Non-pigmented ciliary epithelial cell (primary cell): ENCODE measurements at places on chromosomes 1 and 21.

GRCh38 chr1:95021119-95021518 is 51.6 kb downstream of the ALG14 start:
- no peak for DNase-seq

GRCh38 chr1:42806171-42806570 is 10.8 kb upstream of the ERMAP start:
- no peak for DNase-seq

DNA sequence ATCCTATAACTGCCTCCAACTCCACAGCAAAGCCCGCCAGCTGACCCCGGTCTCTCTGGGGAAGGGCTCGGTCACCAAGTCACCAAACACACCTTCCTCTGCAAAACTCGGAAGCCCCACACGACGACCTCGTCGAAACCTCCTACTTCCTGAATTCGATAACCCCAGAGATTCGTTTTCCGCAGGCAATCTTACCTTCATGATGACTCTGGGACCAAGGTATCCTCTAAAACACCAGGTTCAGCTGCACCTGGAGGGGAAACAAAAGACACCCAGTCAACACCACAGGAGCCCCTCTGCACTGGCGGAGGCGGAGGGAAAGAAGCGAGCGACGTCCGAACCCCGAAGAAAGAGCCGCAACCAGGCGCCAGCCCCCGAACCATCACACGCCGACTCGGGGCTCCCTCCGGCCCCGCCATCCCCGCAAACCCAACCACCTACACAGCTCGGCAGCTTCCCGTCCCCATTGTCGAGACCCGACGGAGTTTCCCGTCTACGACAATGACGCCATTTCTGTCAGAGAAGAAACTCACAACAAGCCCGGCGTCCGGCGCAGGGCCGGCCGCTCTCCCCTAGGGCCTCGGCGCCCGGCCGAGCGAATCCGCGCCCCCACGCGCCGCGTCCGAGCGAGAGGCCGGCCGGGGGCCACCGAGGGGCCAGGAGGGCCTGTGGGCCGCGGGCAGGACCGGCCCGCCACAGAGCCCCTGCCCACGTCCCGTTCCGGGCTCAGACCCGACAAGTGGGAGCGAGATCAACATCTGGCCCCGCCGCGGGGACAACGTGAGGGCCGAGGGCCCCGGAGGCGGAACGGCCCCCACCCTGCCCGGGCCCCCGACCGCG is 1.0 kb downstream of the ARID4B start:
- DNase-seq: no peak

- DNase-seq: no peak
These were observed 81.4 kb downstream of the CHRM3 start for GRCh38 chr1:239467730-239468129.

- DNase-seq: no peak
These were observed at the start of gene GPR157 for GRCh38 chr1:9128520-9129265. GPR157 (minus strand) TSS chr1:9129102; CDS start chr1:9129027, 75 bp downstream.

- DNase-seq: no peak
These were observed at the start of gene TMEM52 for GRCh38 chr1:1918901-1919303. TMEM52 (minus strand) TSS chr1:1919279; CDS start chr1:1919265, 14 bp downstream.

DNA sequence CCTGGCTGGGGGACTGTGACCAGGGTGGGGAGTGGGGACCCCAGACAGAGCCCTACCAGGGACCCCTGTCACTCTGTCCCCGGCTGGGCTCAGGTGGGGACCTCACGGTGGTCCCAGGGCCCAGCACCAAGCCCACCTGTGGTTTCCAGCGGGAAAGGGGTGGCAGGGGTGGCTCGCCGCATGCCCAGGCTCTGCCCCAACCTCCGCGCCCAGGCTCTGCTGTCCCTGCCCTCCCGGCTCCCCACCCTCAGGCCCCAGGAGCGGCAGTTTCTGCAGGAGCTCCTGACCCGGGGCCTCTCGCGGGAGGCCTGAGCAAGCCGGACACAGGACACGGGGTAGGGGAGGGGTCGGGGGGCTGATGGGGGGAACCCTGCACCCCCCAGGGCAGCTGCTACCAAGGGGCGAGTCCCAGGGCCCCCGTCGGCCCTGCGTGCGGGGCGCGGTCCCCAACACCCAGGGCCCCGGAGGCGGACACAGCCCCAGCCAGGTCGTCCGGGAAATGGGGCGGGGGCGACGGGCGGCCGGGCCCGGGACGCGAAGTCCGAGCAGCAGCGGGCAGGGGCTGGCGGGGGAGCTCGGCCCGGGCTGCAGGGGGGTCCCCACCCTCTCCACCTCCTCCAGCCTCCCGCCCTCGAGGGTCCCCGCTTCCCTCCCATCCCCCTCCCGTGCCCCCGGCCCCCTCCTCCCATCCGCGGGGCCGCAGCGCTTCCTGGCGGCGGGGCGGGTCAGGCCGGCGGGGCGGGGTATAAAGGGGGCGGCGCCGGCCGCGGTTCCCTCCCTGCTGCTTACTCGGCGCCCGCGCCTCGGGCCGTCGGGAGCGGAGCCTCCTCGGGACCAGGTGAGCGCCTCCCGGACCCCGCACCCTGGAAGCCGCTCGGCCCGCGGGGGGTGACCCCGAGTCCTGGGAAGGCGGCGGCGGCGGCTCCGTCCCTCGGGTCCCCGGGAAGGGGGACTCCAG is at the start of gene COL6A2:
Gene COL6A2 (plus strand): TSS at position 777 of the 958 bp plus-strand sequence.
- no peak for DNase-seq

DNA sequence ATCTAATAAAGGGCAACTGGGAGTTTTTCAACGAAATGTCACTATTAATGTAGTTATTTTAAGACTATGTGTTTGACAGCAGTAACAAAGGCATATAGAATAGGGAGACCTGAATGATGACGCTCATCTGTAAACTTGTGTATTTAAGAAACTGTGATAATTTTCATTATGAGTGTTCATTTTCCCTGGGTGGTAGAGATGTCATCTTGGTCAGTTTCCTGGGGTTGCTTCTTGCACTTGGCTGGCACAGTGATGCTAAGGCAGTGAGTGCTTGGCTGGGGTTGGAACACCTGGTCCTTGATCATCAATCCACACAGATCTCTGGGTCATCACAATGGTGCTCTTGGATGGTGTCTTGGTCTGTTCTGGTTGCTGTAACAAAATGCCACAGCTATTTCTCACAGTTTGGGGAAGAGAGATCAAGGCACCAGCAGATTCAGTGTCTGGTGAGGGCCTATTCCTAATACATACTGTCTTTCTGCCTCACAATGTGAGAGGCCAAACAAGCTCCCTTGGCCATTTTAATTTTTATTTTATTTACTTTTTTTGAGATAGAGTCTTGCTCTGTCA is 7.9 kb upstream of the SMYD2 start:
- DNase-seq: no peak

DNA sequence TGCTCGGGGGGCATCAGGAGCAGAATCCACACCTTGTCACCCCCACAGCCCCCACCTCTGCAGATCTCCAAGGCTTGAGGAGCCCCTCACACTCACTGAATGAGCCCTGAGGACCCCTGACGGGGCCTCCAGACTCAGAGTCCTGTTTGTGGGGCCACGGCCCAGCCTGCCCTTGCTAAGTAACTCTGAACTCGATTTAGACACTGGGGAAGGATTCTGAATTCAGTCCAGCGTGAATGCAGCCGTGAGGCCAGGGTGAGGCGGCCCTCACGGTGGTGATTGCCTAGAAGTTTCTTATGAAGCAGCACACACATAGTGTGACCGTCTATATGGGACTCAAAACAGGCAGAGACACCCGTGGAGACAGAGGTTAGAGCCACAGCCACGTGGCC is 58.9 kb upstream of the ADARB1 start:
- DNase-seq: no peak

- DNase-seq: no peak
These were observed 139.7 kb downstream of the ROR1 start for GRCh38 chr1:63913533-63913932.

GRCh38 chr1:76379506-76379905 is 305.0 kb downstream of the ST6GALNAC3 start:
- DNase-seq: no peak
